ENCODE measurements at places on chromosomes 4 and X.
A peak's percentile ranks its signal among the peaks of the same experiment; 100 is the strongest.

DNA sequence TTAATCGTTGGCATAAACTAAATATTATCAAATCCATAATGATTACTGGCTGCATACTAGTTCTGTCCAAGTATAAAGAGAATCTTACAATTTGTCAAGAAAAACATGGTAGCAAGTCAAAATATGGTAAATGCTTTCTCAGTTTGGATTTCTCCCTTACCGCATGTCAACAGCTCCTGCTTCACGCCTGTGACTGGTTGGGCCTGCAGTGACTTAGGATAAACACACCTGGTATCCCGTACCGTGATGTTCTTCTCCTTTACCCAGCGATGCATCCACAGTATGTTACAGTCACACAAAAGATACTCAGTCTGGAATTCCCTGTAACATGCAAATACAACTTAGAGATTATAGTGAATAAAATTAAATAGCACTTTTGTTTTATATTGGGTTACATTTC lies 71.1 kb downstream of the ADGRA3 start:
- no peak for DNase-seq

GRCh38 chr4:110091434-110092140 lies 106.8 kb downstream of the ELOVL6 start:
- no peak for DNase-seq

GRCh38 chr4:122163301-122163700 lies 11.2 kb downstream of the BLTP1 start:
- DNase-seq: no peak

GRCh38 chr4:575281-576141 lies 584 bp downstream of the TMEM271 start:
- DNase-seq: no peak

DNA sequence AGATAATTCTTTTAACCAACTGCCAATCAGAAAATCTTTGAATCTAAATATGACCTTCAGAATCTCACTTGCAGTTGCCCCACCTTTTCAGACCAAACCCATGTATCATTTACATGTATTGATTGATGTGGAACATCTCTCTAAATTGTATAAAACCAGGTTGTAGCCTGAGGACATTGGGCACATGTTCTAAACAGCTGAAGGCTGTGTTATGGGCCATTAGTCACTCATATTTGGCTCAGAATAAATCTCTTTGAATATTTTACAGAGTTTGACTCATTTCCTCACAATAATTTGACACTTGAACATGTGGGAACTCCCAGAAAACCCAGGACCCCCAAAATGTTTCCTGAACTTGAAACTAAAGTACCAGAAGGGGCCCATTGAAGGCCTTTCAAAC lies 58.7 kb downstream of the UGT2B10 start:
- no peak for DNase-seq

DNA sequence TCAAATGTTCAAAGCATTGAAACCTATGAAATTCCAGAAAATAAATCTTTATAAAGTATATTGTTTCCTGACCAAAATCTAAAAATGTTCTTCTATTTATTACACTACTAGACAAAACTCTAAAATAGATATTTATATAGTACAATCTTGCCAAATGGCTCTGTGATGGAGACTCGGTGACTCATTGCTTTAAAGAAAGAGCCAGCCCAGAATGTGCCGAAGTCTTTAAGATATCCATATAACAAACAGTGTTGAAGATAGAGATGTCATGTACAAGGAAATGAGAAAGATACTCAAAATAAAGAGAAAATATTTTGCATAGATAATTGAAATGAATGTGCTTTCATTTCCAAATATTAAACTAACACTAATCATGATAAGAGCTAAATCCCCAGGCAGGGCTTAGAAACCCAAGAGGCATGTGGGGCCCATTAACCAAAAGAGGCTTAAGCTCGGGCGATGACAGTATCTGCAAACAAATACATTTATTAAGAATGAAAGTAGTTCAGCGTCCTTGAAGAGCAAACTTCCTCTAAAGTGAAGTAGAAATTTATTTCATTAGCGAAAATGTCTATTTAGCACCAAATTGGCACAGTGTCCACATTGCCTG lies 102.1 kb upstream of the FAM9B start:
- DNase-seq: no peak

GRCh38 chr4:152095701-152096070 lies 334.9 kb upstream of the GATB start:
- no peak for DNase-seq

DNA sequence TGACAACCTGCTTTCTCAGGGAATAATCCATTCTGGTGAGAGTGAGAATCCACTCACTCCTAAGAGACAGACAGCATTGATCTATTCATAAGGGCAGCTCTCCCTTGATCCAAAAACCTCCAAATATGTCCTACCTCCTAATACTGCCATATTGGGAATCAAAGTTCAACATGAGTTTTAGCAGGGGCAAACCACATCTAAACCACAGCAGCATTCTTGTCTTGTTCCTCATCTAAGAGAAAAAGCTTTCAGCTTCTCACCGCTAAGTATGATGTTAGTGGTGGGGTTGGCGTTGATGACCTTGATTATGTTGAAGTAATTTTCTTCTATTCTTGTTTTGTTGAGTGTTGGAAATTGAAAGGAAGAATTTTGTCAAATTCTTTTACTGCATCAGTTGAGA lies 69.6 kb downstream of the SERTM2 start:
- DNase-seq: no peak

GRCh38 chr4:89298788-89299152 lies 8.8 kb downstream of the GPRIN3 start:
- no peak for DNase-seq

DNA sequence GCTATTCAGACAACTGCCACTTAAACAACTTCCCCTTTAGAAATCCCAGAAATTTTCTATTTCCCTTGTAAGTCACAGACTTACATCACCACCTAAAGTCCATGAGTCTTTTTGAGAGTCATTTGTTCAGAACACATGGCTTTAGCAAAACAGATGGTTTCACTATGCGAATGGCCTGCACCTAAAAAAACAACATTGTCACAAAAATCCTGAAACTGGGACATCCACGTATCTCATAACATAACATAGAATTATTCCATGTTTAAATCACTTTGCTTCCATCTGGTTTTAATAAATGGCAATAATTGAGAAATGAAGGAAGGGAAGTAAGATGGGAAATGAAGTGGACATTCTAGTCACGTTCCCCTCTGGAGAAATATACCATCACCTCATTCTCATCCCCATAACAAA lies 155.3 kb upstream of the EDNRA start:
- DNase-seq: no peak

DNA sequence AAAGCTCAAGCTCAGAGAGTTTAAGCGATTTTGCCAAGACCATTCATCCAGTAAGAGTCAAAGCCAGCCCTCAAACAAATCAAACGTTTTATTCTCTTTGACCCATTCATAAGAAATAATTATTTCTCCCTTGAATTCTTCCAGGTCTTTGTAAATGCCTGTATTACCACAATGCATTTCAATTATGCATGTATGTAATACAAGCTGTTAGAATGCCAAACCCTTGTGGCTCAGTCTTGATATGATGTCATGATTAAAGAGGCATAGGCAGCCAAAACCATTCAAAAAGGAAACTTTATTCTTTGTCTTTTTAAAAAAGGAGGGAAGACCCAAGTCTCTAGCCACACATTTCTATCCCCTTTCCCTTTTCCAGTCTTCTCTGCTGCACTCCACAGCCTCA lies 56.5 kb upstream of the PGM2 start:
- no peak for DNase-seq

DNA sequence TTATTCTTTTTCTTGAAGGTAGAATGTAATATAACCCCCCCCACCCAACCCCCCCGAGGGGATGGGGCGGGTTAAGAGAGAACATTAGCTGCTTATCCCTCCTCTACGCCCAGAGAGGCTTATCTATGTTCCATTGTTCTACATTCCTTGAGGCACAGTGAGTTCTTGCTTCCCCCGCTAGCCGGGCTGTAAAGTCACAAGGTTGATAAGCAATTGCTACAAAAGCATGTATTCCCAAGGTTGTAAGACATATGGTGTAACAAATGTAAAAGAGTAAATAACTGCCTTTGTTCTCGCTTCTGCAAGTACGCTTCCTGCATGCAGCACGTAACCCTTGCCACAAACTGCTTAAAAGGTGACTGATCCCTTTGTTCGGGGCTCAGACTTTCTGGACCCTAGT lies 8.2 kb downstream of the DCAF8L2 start:
- DNase-seq: no peak

DNA sequence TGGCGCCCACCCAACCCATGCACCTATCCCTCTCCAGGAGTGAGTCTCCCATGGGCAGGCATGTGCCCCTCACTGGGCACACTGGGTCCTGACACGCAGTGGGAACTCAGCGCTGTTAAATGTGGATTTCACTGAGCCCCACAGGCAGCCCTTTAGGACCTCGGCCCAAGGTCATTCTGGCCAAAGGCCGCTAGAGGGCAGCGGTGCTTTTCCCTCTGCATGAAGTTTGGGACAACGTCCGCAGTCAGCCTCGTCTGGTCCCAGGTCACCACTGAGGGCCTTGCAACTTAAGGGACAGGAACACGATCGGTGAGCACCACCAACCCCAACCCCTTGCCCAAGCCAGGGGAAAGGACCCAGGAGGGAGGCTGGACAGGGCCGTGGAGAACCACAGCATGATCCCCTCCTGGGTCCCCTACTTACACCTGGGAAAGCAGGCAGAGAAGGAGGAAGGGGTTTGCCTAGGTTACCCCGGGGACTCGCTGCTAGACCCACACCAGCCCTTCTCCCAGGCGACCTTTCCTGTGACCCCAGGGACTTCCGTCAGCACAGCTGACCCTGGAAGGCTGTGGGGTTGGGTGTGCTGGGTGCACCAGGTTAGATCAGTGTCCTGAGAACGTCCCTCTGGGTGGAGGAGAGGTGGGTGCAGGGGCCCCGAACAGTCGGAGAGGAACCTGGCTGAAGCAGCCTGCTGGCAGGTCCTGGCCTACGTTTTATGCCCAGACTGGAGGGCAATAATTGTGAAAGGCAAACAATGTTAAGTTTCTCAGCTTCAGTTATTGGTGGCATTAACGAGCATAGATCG lies 24.0 kb downstream of the CYTL1 start:
- peak; percentile 0 for DNase-seq

- DNase-seq: no peak
Observed at GRCh38 chr4:11912886-11913285, 484.2 kb upstream of the HS3ST1 start.

- DNase-seq: no peak
Observed at GRCh38 chr4:20987191-20987590, 286.9 kb downstream of the PACRGL start.

DNA sequence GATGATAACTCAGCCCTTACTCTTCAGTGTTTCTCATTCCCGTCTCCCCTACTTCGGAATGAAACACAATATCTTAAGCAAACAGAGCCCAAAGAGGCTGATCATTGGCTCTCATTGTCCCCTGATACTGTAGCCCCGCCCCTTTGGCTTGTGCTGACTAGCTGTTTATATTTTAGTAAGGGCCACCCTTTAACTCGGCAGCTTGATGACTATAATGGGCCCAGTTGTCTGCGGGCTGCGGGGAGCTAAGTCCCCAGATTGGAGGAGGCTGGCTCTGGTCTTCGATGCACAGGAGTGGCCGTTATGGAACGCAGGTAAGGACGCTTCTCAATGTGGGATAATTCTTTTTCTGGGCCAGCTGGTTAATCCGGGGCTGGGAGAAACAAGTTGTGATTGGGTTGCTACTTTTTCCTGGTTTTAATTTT lies at the start of gene TRIM2:
TRIM2 (plus strand) TSS at position 197 of the 425 bp plus-strand sequence; CDS start at position 285, 88 bp downstream.
- DNase-seq: no peak

DNA sequence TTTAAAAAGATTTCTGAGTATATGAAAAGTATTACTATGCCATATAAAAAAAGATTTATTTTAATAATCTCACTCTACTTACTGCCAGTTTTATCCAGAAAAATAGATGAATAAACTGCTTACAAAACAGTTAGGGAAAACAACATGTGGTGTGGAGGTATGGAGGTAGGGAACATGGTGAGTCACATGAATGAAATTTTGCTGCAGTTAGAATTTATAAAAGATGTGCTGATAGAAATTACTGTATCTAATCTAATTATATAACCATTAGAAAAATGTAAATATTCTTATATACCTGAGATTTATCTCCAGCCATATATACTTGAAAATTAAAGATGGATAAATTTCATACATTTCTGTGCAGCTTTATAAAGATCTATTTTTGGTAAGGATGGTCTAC lies 184.0 kb upstream of the ANK2 start:
- DNase-seq: no peak

- DNase-seq: no peak
Observed at GRCh38 chr4:161581262-161582230, 582.3 kb downstream of the FSTL5 start.

DNA sequence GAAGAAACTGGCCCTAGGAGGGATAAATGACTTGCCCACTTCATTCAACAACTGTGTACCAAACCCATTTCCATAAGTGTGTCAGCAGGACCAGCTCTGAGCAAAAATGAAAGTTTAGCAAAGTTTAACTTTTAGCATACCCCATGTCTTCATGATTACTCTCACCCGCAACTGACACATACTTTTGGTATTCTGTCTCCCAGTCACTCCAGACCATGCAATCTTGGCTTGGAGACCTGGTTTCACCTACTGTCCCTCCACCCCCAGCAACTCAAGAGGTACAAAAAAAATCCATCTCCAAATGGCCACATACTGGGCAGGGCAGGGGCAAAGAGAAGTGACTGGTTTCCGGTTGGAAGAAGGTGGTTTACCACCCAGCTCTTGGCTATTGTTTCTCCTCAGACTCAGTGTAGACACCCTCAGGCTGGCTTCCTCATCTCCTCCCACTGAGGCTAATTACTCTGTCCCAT lies 79.8 kb downstream of the RLIM start:
- no peak for DNase-seq

DNA sequence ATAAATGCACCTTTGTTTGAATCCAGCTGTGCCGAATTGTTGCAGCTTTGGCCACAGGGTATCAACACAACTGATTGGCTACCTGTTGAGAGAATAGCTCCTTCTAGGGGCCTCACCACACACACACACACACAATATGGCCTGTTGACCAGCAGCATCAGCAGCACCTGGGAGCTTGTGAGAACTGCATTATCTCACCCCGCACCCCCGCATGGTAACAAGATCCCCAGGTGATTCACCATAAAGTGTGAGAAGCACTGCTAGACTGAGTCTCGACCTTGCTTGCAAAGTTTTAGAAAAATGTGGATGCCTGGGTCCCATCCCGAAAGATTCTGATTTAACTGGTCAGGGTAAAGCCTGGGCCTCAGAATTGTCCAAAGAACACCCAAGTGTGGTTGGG lies 176.9 kb upstream of the PRPS2 start:
- DNase-seq: no peak

GRCh38 chrX:121570072-121570841 lies 522.8 kb downstream of the GLUD2 start:
- no peak for DNase-seq

- DNase-seq: no peak
Observed at GRCh38 chr4:140162596-140162995, 8.6 kb upstream of the MAML3 start.

- no peak for DNase-seq
Observed at GRCh38 chrX:46849933-46850332, 13.1 kb downstream of the RP2 start.

DNA sequence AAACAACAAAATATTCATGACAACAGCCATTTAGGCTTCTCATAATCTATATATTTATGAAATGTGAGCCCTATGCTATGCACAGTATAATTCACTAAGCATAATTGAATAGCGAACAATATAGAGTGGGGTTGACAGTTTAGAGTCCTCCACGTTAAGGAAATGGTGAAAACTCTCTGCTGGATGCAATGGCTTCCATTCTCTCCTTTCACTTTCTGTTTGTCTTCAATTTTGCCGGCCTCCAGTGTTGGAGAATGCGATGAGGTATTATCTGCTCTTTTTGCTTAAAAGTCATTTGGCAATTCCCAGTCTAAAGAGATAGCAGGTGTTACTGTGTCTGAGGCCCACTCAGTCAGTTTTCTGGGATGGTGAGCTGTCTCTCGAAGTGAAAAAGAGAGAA lies 52.1 kb downstream of the NPY5R start:
- no peak for DNase-seq

Data from SHP77 treated with DMSO at 0.1 percent for 48 hours (cell line).